Coronary artery (tissue), 2 donors: ENCODE measurements at places on chromosomes 4 and X.

DNA sequence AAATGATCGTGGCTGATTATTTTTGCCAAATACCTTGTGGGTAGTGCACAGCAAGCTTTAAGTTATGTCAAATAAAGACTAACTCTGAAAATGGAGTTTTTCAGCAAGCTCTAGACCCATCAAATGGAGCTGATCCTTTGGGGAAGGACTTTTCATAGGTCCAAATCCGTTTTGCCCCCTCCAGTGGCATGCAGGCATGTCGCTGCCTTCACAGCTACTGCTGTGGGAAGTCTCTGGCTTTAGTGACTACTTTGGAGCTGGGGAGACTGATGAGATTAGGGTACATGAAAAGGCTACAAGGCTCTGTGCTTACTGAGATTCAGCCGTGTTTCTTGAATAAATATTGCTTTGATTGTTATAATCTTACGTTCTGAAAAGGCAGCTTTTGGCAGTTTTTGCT is 106.6 kb upstream of the HS3ST1 start:
- DNase-seq, result no peak

DNA sequence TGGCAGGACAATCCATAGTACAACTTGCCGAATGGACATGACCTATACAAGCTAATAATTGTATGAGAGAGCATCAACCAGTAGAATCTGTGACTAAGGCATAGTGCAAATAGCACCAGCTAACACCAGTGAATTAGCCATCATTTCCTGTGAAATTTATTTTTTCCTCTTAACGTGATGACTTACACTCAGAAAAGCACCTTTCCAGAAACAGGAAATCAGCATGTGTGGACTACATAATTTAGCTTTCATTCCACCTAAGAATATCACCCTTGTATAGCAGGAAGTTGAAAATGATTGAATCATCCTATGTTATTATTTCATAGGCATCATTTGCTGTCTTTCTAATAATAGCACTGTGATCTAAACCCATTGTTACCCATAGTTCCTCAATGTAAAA is 1393.4 kb upstream of the PCDH7 start:
- no peak for DNase-seq

DNA sequence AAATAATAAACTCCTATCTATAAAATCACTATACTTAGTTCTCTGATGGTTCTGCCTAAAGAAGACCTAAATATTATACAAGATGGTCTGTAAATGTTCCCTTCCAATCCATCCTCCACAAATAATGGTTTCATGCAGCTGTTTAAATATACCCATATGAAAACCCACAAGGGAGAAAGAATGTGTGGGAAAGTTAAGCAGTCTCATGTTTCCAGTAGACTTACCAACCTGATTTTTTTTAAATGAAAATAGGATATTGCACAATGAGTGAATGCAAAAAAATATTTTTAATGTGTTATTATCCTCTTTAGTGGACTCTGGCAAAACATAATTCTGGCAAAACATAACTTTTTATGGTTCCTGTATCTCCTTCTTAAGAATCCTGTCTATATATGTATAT is 23.3 kb downstream of the CAMK2D start:
- no peak for DNase-seq

DNA sequence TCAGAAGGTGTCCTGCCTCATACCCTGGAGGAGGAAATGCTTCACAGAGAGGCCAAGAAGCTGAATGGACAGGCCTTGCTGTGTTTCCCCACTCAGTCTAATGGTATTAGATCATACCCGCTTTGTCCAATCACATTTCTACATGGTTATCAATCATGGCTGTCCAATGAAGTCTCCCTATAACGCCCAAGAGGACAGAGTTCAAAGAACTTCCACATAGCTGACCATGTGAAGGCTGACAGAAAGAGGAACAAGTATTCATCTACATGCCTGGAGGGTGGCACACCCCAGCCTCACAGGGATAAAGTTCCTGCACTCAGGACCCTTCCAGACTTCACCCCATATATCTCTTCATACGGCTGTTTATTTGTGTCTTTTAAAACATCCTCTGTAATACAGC is 123.4 kb downstream of the MANBA start:
- no peak for DNase-seq

DNA sequence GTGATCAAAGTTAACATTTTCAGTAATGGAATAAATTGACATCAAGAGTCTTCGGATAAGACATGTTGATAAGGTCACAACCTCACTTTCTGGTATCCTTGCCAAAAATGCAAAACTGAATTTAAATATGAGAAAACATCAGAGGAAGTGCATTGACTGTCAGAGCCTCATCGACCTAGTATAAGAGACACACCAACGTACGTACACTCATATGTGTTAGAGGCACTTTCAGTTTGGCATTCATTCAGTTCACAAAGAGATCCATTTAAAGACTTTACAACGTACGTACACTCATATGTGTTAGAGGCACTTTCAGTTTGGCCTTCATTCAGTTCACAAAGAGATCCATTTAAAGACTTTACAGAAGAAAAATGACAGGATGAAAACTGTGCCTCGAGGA is 280.3 kb downstream of the INPP4B start:
- DNase-seq, result no peak
